ENCODE measurements at places on chromosomes 3 and 15.

- DNase-seq: no peak
These were observed 132.3 kb downstream of the LRRK1 start for GRCh38 chr15:101051291-101052030.

- DNase-seq: no peak
These were observed 337.3 kb upstream of the CBLB start for GRCh38 chr3:106206146-106206545.

DNA sequence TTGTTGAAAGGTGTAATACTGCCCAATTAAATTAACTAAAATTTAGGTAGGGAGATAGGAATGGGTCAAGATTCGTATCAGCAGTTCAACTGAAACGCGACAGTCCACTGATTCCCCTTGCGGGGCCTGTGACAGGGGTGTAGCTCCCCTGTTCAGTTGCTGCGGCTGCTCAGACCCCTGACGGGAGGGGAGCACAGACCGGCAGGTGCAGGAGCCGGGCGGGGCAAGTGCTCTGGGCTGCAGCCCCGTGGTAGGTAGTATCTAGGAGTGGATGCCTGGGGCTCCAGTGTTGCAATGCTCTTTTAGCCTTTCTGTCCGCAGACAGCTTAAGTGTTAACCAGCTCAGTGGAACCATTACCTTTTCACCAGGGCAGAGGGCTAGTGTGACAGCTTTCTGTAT lies 164.9 kb downstream of the ROBO2 start:
- DNase-seq: no peak

DNA sequence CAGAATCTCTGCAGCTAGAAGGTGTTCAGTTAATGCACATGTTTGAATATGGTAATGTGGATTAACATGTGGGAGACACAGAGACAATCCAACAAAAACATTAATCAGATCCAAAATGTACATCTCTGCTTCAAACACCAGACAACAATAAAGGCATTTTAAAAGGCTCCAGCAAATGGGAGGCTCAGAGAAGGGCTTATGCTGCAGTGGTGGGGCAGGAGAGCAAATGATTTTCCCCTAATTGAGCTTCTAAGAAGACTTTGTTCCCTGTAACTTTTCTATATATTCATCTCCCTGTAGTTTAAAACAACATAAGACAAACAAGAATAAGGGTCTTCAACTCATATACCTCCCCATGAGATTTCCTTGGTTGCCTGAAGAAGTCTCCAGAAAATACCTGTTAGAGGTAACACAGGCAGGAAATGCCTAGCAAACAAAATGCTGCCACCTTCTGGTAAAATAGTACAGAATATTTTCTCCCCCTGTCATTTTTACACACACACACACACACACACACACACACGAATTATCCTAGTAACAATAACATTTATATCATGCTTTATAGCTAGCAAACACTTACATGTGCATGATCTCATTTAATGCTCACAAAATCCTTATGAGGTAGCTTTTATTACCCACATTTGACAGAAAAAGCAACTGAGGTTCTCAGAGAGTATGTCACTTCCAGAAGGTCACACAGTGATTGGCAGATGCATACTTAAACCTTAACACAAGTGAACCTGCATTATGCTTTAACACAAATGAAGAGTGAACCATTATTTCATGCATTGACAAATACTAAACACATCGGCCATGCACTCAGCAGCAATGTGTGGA lies 123.4 kb upstream of the MB21D2 start:
- no peak for DNase-seq

DNA sequence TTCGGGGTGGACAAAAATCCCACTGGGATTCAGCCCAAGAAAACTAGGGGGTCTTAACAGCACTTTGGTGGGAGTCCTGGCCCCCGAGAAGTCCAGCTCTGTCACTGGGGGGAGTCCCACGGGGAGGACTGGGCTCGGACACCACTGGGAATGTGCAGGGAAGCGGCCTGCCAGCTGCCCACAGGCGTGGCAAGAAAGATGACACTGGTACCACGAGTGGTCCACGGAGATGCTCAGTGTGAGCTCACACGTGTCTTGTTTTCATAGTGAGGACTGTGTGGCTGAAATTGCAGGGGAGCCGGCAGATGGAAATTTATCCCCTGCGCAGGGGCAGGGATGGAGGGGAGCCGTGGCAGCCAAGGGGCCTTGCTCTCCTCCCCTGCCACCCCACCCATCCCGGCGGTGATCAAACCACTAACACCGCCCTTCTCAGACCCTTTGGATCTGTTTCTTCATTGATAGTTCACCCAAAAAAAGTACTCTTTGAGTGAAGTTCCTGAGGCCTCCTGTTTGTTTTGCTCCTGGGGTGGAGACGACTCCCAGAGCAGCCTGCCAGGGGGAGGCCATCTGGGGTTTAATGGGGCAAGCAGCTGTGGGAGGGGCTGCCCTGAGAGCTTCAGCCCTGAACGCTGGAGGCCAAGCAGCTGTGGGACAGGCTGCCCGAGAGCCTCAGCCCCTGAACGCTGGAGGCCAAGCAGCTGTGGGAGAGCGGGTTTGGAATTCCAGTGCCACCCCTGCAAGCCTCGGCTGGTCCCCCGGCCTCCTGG lies 130.9 kb downstream of the LRRK1 start:
- DNase-seq: no peak

- DNase-seq: no peak
These were observed 556.6 kb downstream of the GABRG3 start for GRCh38 chr15:27527490-27528067.

DNA sequence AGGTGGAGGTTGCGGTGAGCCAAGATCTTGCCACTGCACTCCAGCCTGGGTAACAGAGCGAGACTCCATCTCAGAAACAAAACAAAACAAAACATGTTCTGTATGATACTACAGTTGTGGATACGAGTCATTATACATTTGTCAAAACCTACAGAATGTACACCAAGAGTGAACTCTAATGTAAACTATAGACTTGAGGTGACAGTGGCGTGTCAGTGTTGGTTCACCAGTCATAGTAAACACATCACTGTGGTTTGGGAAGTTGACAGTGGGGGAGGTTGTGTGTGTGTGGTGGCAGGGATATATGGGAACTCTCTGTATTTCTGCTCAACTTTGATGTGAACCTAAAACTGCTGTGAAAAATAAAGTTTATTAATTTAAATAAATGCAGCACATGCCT lies 33.0 kb upstream of the GNB5 start:
- DNase-seq: no peak

DNA sequence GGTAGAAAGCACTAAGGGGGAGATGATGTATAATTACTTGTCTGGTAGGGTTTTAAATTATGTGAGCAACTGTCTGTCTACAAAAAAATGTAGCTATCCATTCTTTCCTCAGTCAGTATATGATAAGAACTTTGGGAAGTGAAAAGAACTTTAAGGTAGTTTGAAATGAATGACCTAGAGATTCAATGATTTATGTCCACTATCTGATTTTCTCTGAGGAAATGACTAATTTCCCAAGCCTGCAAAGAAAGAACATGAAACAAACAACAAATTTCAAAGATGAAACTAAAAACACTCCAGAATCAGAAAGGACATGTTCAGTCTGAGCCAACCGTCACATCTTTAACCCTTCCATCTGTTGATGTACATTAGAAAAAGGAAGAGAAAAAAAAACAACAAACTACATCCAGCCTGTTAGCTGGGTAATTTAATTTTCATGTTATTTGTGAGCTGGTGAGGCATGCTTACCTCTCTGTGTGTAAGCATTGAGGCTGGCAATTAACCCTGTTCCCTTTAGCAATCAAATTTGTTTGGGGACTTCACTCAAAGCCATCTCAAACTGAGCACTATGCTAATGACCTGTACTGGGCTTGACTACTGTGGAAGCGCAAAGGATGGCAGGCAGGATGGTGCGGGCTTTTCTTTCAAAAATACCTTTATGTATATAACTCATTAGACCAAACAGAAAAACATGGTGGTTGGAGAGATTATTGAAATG lies 220.1 kb downstream of the TUSC7 start:
- DNase-seq: no peak

GRCh38 chr3:196501316-196502044 lies 2.1 kb downstream of the RNF168 start:
- no peak for DNase-seq

DNA sequence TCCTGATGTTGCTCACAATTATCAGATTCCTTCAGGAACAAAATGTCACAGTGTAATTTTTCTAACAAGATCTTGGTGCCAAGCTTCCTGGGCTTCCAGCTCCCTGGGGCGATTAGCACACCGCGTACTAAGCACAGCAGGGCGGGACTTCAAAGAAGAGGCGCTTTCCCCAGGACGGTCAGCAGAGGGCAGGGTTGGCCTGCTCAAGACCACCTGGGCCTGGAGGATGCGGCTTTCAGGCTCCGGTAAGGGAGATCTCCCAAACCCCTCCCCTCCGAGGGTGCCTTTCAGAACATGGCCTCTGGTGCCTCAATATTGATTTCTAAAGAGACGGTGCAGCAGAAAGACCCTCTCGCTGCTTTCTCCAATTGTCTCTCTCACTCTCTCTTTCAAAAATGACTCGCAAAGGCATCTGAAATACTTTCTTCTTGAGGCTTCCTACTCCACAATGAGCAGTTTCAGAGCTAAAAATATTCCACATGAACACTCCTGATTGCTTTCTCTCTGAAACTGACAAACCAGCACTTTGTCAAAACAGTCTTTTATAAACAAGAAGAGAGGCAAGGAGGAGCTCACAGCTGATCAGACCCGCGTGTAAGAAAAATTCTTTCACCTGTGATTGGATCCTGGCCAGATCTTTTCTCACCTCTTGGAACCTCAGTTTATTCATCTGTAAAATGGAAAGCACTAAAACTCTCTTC lies 154.0 kb downstream of the ADAMTS9 start:
- no peak for DNase-seq
